ENCODE measurements at places on chromosomes 2 and 18.

DNA sequence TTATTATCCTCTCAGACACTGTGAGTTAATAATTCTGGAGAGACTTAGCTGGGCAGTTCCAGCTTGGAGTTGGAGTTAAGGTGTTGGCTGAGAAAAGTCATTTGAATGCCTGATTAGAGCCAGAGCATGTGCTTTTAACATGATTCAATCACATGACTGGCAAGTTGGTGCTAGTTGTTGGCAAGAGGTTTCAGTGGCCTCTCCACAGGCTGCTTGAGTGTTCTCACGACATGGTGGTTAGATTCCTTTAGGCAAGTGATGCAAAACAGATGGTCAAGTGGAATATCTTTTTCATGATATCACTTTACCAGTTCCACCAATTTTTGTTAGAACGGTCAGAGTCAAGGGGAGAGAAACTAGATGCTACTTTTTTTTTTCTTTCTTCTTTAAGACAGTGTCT is 262.7 kb upstream of the FN1 start:
- peak; percentile 86 for DNase-seq

DNA sequence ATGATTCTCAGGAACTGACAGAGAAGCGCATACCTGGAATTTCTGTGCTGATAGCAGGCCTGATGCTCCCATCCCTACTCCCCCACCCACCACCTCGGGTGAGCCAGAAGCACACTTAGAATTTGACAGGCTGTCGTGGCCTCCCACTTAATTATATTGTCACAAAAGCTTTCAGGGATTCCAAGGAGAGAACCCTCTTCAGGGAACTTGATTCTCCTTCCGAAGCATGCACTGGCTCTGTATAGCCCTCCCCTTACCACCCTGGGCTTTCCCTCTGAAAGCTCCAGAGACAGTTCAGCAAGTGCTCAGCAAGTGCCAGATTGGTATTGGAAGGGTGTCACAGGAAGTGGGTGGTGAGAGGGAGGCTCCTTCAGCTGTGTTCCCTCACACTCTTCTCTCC is 252.5 kb upstream of the SIX2 start:
- DNase-seq = no peak

GRCh38 chr2:121613774-121614173 is 35.5 kb downstream of the CLASP1 start:
- no peak for DNase-seq

DNA sequence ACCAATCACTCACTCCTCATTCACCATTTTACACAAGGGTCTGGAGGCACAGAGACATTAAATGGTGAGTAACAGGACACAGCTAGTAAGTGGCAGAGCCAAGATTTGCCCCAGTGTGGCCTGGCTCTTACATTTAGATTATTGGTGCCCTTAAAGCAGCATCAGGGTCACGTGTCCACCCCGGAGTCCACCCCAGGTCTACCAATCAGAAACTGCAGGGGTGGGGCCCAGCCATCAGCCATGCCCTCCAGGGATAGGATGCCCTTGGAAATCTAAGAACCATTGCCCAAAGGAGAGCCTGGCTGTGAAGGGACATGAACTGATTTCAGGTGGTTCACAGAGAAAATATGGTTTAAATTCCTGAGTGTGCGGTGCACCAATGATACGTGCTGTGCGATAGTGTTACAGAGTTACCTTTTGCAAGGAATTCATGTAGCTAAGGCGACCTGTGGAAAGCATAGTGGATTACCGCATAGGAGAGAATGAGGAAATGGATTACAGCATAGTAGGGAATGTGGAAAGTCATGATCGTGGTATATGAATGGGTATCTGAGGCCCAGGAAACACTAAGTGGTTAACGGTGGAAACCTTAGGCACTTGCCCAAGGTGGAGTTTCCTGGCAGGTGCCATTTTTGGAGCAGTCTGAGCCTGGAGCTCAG is 17.8 kb downstream of the IGFBP5 start:
- DNase-seq = no peak
